Stimulated activated CD4-positive, alpha-beta T cell treated with anti-CD3 and anti-CD28 coated beads, Interleukin-15, amount 100 ng/mL, for 1 hour (primary cell): ENCODE measurements at places on chromosomes 7 and 10.
A peak's percentile ranks its signal among the peaks of the same experiment; 100 is the strongest.

GRCh38 chr10:114548662-114549061, 109.4 kb downstream of the ABLIM1 start:
- no peak for DNase-seq

DNA sequence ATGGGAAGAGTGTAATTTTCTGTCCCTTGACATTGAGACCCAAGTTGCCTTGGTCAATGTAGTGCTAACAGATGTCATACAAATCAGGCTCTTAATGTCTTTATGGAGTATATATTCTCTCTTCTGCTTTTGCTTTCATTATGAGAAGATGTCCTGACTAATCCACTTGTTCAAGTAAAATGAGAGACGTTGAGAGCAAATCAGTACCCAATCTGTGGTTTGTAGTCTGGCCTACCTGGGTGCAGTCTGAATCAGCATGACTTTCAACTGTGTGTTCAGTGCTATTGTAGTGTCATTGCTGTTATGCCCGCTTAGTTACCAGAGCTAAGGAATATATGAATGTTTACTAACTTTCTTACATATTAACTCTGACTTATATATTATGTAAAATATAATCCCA, 612.4 kb downstream of the ANKRD7 start:
- DNase-seq: no peak

DNA sequence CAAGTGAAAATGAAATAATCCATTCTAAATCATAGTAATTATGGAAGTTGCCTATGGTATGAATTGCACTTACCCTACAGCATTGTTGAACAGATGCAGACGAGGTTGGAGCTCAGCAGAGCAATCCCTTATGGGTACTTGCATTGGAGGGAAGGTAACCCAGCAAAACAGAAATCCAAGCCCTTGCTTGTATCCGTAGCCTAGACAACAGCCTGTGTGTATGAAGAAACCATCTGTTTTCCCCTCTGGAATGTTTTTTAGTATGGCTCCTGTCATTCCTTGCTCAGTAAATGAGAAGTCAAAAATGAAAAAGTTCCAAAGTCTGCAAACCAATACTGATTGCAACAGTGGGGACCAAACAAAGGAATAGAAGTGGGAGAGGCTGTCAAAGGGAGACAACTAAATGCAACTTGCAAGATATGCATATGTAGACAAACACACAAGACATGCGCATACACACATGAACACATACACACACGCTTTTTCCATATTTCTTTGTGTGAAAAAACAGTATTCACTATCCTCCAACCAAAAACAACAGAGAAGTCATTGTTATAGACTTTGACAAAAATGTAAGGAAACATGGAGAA, 260.8 kb downstream of the DYNC1I1 start:
- no peak for DNase-seq

DNA sequence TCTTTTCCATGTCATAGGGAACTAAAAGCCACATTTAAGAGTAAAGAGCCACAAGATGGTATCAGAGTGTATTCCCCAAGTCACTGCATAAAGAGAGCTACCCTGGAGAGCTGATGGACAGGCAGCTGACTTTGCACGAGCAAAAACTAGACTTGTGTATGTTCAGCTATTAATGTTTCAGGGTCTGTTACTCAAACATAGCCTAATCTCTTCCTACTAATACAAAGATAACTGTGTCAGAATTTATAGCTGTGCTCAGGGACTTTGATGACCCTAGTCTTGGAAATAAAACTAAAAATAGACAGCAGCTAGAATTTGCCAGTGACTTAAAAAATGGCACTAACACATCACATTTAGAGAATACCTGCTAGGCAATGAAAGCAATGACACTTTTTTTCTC, 45.5 kb upstream of the LRRTM3 start:
- DNase-seq: no peak

DNA sequence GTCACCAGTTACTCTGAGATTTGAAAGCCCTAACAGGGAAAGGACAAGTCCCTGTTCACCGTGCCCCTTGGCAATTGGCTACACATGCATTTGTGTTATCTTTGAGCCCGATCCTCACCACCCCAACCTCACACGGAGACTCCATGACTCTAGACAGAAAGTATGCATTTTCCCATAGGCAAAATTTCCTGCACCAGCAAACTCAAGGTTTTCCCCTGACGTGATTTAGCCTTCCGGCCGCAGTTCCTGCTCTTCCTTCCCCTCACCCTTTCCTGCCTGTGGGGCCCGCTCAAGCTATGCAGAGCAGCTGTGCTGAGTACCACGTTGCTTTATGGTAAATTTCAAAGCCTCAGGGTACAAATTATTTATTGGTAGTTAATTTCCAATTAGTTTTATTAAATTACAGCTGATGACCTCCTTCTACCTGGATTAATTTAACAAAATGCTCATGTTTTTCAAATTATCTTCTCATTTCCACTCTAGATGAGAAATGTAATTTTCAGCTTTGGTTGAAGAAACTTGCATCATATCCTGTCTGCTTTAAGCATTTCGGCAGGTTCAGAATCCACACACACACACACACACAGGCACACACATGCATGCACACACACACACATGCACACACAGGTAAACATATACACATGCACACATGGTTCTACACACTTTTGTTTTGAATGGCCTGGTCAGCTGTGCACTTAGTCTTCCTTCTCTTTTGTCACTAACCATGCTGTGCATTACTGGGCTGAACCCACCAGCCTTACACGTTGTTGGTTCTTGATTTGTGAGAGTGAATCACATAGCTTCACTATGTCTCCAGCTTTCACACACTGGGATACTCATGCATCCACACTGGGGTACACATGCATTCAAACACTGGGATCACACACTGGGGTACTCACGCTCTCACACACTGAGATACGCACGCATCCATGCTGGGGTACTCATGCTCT, 283.1 kb upstream of the PITRM1 start:
- DNase-seq: no peak

GRCh38 chr10:102801496-102801895, 35.7 kb downstream of the CYP17A1 start:
- DNase-seq: no peak

GRCh38 chr7:134197345-134197744, 70.2 kb downstream of the LRGUK start:
- no peak for DNase-seq

- DNase-seq: no peak
Measured at GRCh38 chr7:108503112-108504026, 22.6 kb downstream of the PNPLA8 start.

- no peak for DNase-seq
Measured at GRCh38 chr10:92544296-92544695, 29.6 kb downstream of the IDE start.

DNA sequence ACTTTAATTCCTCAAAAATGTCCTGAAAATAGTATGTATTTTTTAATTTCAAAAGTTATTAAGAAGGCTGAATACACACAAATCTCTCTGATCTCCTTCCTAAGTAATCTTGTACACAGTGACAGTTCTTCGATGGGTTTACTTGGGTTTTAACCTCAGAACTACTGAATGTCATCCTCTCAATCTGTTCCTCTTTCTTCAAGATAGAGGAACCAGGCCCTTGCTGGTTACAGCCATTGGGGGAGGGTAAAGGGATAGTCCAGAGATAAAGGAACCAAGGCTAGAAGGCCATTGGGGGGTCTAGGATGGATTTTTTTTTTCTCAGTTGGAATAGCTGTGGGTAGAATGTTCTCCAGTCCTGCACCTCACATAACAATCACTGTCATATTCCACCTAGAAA, 224.9 kb downstream of the SKIDA1 start:
- DNase-seq: no peak

DNA sequence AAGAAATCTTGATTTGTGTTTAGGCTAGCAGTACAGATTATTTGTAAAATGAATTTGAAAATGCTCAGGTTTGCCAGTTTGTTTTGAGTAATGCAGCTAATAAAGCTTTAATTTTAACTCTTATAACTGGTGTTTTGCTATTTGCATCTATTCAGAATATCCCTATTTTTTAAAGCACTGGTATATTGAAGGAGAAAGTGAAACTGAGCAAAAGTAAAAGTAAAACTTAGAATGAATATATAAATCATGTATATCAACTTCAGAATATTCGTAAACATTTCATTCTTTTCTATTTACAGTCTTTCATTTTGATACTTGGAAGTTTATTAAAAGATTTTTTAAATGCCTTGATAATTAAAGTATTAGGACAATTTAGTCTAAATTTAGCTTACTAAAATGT, 26.2 kb downstream of the TASOR2 start:
- no peak for DNase-seq

- DNase-seq: no peak
Measured at GRCh38 chr10:19749185-19749729, 67.0 kb upstream of the PLXDC2 start.

GRCh38 chr7:86963599-86964230, 95.7 kb downstream of the ELAPOR2 start:
- DNase-seq: no peak

GRCh38 chr7:133976140-133976539, 151.0 kb upstream of the LRGUK start:
- DNase-seq: no peak

GRCh38 chr10:3372281-3372680, 199.7 kb upstream of the PITRM1 start:
- no peak for DNase-seq

DNA sequence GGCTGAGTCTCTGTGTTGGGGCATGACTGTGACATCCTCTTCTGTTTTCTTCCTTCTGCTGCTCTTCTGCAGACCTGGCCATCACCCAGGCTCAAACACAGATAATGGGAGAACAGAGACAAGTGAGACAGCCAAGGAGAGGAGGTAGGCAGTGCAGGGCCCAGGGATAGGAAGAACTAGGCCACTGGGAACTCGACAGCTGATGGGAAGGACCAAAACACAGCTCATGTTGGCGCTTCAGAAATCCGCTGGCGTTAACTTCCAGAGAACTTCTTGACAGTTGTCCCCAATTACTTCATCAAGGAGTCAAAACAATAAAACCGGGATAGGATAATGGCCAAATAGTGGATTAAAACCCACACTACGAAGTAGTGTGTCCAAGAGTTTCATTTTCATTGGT, 97.0 kb upstream of the PALS2 start:
- no peak for DNase-seq

- DNase-seq: no peak
Measured at GRCh38 chr10:7007600-7008190, 403.1 kb downstream of the SFMBT2 start.

- no peak for DNase-seq
Measured at GRCh38 chr10:77236700-77237099, 400.9 kb downstream of the KCNMA1 start.

DNA sequence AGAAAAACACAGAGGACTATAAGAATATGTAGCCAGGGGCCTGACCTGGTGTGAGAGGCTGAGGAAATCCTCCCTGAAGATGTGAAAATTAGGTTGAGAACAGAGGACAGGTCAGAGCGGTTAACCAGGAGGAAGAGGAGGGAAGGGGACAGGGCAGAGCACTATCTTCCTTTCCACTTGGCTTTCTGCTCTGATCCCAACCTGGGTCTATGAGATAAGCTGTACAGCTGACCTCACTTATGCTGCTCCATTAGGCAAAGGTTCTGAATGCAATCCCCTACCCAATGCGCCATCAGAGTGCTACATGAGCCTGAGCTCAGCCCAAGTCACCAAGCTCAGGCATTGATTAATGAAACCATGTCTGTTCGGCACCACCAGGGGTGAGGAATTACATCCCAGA, 10.5 kb downstream of the LIPA start:
- DNase-seq: no peak

DNA sequence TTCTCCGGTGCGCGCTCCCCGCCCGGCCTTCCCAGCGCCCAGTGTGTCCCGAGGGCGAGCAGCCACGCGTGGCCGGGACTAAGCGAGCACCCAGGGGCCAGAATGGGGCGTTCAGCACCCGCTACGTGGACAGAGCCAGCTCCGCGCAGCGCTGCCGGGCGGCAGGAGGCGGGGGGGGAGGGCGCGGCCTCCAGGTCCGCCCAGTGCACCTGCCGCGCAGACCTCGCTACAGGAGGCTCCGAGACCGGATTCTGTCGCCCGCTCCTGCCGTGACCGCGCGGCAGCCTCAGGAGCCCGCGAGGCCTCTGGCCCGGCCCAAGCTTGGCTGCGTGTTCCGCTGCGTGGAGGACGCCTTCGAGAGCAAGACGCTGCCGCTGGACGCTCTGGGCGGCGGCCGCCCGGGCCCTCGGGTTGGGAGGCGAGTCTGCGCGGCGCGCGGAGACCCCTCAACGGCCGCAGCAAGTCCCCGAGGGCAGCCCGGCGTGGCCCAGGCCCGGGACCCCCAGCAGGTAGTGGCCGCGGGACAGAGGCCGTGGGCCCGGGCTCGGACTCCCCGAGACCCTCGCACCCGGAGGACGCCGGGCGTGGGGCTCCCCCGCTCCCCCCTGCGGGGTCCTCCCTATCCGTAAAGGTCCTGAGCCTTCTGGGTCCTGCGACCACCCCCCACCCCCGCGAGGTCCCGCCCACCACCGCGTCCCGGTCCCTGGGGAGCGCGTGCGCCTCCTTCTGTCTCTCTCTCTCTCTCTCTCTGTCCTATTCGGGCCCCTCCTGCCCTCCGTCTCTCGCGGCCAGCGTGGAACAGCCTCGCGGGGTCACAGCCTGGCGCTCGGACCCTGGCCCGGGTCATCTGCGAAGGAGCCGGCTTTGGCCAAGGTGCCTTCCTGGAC, 904 bp upstream of the DPYSL4 start:
- DNase-seq: peak; percentile 28

- DNase-seq: no peak
Measured at GRCh38 chr10:127873901-127874470, 18.8 kb downstream of the CLRN3 start.

DNA sequence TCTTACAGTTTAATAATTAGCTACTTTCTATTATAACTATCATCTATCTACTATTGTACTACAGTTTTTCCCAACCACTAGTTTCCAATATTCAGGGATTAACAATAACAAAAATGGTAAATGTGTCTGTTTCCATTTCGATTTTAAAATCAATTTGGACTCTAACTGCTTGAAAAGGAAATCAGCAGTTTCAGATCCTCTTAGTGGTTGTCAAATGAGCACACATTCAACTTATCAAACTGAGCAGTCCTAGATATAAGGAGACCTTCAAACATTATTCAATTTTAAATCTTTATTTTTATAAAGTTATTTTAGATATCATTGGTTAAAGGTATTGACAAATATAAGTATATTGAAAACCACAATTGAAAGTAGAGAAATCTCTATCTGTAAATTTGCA, 46.8 kb upstream of the CD36 start:
- no peak for DNase-seq

DNA sequence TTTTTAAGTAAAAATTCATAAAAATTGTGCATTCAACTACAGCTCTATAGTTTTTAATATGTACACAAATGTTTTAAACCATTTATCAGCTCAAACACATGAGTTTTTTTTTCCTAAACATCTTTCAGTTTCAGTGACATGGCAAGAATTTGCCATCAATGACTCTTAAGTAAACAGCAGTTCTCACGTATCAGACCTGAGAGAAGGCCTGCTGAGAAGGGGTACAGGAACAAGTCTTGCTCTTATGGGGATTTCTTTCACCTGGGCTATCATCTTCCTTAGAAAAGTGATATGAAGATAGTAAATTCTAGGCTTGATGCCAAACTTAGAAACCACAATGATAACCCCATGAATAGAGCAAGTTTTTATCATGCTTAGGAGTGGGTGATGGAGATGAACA, 467.8 kb downstream of the ARL4A start:
- no peak for DNase-seq

- no peak for DNase-seq
Measured at GRCh38 chr7:150948791-150949251, 29.3 kb downstream of the KCNH2 start.
